ENCODE measurements at places on chromosomes 11 and 22.

DNA sequence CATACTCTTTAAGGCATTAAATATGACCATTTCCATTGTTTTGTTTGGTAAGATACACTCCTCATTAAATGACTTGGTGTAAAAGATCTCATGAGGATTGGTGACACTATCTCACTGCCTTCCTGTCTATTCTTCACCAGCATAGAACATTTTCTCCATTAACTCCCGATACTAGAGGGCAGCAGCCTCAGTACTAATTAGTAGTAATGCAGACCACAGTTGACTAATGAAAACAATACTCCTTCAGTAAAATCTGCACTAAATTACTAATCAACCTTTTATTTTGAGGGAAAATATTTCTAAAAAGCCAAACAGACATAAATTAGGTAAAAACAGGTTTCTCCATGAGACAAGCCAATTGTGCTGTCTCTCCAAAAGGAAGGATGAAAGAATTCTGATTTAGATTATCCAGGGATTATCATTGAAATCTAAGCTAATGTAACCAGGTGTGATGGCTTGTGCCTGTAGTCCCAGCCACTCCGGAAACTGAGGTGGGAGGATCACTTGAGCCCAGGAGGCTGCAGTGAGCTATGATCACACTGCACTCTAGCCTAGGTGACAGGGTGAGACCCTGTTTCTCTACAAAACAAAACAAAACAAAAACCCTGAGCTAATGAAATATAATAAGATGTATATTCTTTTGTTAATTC is 9.4 kb downstream of the PGM2L1 start:
- peak; percentile 78 for DNase-seq

- DNase-seq = no peak
Observed at GRCh38 chr22:38465673-38466490, 2.0 kb upstream of the KDELR3 start.

GRCh38 chr11:86991341-86991740 is 36.1 kb upstream of the FZD4 start:
- DNase-seq = no peak

DNA sequence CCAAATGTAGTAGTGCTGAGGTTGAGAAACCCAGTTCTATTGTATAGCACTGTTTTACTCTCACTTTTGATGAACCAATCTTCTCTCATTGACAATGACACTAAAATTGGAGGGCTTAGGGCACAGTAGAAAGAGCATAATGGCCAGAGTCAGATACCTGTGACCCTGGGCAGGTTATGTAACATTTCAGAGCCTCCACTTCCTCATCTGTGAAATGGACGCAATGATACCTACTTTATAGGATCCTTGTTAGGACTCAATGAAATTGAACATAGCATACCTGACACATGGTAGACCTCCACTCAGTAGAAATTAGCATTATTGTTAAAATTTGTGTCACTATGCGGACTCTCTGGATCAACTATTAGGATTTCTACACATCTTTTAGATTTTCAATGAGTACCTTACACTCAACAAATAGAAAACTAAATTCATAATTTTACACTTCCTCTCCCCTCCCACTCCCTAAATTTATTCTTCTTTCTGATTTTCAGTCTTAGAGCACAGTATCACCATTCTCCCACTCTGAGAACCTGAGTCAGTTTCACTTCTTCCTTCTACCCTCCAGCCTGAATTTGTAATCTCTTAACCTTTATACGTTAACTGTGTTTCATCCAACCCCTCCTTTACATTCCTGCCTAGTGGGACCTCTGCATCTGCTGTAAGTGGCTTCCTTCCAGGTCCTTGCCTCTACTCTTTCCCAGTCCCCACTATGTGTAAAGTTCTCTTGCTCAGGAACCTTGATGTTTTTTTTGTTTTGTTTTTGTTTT is 78.3 kb downstream of the MICAL2 start:
- DNase-seq = no peak

DNA sequence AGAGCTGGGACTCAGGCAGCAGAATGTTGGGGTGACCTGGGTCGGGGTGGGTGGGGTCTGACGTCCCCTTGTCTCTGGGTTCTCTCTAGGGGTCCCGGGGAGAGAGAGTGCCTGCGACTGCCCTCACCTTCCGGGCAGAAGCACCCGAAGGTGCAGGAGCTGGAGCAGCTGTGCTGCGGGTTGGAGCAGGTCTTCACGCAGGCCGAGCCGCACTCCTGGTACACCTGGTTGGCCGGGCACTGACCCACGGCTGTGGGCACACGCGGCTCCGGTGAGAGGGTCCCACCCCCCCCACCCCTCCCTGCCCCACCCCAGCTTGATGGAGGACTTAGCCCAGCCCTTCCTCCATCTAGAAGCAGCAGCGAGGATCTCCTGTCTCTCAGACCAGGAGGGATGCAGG is 6.4 kb downstream of the MUC6 start:
- no peak for DNase-seq

DNA sequence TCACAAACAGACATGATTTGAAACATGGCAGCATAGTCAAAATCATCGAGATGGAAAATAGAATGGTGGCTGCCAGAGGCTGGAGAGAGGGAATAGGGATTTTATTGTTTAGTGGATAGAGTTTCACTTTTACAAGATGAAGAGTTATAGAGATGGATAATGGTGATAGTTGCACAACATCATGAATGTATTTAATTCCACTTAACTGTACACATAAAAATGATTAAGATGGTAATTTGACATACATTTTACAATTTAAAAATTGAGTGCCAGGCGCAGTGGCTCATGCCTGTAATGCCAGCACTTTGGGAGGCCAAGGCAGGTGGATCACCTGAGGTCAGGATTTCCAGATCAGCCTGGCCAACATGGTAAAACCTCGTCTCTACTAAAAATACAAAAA is 21.2 kb downstream of the TTC28 start:
- DNase-seq = no peak

- no peak for DNase-seq
Observed at GRCh38 chr11:63838150-63838677, 696 bp upstream of the MARK2 start.

DNA sequence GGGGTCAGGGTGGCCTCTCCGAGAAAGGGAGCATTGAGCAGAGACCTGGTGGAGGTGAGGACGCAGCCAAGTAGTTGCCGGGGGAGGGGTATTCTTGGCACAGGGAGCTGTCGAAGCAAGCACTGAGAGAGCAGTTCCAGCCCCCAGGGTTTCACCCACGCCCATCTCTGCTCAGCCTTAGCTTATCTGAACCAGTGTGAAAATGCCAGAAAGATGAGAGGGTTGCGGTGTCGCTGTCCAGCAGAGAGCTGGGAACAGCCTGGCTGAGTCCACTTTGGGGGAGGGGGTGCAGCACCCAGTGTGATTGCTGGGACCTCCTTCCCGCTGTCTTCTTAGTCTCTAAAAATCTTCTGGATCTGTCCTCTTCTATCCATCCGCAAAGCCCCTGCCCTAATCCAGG is 123.3 kb upstream of the TBCEL start:
- no peak for DNase-seq

DNA sequence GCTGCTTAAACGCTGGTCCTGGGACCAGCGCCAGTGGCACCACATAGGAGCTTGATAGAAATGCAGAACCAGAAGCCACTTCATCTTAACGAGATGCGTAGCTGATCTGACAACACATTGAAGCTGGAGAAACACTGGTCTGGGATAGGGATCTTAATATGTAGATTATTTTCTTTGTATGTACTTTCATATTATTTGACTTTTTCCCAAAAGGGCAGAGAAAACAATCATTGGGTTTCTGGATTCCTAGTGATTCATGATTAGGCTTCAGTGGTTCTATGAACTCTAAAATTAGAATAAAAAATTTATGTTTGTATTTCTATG is 12.3 kb downstream of the MPEG1 start:
- DNase-seq = no peak

DNA sequence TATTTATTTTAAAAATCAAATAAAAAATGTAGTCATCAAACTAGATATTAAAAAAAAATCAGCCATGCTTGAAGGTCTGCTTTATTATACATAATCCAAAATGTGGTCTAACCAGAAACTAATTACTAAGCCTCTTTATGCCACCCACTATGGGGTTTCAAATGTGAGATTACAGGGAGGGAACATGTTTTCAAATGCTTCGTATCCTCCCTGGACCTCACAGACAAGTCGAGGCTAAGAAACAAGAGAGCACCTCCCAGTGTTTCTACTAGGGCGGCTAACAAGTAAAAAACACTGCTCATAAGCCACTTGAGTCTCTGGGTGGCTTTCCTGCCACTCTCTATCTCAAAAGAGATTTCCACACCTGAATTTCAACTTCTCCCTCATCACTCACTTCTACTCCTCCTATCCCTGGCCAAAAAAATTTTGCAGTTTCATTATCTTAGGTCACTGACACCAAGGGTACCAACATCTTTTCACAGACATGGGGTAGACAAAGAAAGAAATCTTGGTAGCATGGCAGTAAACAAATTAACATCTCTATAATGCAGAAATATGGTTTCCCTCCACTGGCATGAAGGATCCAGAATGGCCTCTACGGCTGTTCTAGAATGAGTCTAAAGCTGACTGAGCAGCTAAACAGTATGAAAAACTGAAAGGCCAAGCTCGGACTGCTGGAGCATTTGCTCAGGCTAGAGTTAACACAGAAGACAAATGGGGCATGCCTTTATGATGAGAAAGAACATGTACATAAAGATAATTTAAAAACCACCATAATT is 50.9 kb downstream of the PITPNB start:
- no peak for DNase-seq

GRCh38 chr11:76663486-76663810 is 7.1 kb downstream of the LRRC32 start:
- no peak for DNase-seq

DNA sequence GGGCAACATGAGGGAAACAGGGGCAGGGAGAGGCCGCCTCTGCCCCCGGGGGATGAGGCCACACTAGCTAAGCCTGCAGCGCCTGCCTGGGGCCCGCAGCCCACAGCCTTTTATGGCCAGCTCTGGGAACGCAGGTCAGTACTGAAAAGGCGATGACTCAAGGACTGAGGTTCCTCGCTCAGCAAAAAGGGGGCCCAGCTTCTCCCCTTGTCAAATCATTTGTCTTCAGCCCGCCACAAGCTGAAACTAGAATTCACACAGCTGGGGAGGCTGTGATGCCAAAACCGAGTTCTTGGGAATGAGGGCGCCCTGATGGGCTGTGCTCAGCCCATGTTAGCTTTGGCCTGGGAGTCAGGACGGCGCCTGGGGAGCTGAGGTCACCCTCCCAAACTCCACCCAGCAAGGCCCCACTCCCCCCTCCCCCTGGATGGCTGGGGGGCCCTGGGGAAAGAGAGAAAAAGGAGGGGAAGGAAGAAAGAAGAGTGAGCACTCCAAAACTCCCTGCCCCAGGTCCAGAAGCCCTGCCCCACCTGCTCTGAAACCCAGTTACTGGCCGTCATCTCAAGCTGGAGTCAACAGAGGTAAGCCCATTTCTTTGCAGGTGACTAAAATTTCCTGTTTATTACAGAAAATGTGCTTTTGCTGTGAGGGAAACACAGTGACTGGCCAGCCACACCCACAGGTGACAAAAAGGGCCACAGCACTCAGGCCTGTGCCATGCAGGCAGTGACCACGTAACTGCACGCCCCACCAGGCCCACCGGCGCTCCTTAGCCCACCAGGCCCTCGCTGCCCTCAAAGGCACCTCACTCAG is 13.7 kb downstream of the EHD1 start:
- peak; percentile 83 for DNase-seq

DNA sequence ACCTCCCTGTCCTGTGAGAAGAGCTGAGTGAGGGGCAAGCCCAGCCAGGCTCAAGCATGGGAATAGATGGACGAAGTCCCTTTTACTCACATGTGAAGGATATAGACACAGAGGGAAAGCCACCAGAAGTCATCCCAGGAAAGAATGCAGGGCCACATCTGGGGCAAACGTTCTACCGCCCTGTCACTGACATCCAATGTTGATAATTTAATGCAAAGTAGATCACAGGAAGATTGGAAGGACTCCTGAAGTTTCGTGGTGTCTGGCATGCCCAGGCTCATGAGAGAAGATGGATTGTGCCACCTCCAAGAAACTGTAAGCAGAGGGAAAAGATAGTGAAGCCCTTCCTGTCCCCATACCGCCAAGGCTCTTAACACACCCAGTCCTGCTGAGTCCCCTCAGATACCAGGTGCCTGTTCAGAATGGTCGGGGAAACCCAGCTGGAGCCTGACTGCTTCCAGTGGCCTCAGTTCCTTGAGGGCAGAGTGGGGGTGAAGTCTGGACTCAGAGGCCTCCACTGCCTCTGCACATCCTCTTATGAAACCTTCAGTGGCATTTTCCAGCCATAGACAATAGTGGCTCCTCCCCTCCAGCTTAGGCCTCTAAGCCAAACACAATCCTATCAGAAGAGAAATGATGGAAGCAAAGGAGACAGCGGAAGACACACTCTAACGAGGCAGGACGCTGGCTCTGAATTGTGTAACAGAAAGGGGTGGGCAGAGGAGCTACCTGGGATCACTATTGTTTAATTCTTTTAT is 7.5 kb upstream of the STK33 start:
- no peak for DNase-seq

- DNase-seq = no peak
Observed at GRCh38 chr22:27863556-27863955, 55.5 kb downstream of the PITPNB start.

DNA sequence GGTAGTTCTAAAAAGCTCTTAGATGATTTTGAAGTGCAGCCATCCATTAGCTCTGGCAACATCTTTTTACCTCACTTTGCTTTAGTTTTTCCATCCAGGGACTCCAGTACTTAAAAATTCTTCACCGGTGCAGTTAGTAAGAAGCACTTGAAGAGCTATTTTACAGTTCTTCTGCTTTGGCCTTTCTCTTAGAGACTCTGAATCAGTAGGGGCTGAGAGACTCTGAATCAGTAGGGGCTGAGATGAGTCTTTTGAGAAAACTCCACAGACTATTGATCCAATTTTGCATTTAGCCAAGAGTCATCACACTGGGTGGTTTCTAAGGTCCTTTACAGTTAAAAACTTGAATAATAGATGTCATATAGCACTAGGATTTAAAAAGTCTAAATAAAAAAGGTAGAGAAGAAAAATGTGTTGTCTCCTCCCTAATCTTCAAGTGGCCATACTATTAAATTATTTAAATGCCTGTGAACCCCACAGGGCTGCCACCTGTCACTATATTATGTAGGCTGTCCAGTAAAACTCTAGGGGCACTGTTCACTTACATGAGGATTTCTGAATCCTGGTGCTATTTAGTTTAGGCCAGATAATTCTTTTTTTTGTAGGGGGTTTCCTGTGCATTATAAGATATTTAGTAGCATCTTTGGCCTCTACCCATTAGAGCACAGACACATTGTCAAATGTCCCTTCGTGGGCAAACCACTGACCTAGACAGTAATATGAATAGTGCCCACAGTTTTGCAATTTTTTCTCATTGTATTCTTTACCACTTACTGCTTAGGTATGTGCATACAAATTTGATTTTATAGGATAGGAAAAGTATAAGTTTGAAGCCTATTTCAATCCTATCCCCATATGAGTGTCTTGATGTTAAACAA is 26.3 kb upstream of the HIKESHI start:
- DNase-seq = no peak

- no peak for DNase-seq
Observed at GRCh38 chr11:93000511-93001476, 31.3 kb downstream of the MTNR1B start.

Data from stimulated activated CD4-positive, alpha-beta T cell treated with anti-CD3 and anti-CD28 coated beads, Interleukin-15, amount 100 ng/mL, for 24 hours (primary cell).